ENCODE measurements at places on chromosomes 11 and 22.

DNA sequence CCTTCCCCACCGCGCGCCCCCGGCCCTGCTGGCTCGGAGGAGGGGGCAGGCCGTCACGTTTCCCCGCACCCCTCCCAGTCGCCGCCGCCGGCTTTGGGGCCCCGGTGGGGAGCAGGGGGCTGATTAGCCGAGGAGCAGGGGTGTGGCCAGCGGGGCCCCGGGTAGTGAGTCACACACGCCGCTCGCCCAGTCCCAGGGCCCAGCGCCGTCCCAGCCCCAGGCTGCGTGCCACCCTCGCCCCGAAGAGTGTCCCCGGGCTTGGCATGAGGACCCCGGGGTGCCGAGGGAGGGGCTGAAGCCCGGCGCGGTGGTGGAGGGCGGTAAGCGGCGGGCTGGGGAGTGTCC lies 34.4 kb downstream of the PRDM11 start:
- no peak for DNase-seq

- DNase-seq = no peak
These were observed 25.0 kb downstream of the PPFIBP2 start for GRCh38 chr11:7538466-7539454.

GRCh38 chr22:17724241-17724640 lies 50.0 kb downstream of the BID start:
- no peak for DNase-seq

- DNase-seq = peak; percentile 77
These were observed 29.9 kb downstream of the ALG9 start for GRCh38 chr11:111841370-111842053.

- DNase-seq = no peak
These were observed 108.7 kb upstream of the PITPNB start for GRCh38 chr22:28027453-28028448.

GRCh38 chr22:37623075-37624016 lies 14.7 kb downstream of the GGA1 start:
- peak; percentile 61 for DNase-seq

GRCh38 chr11:70134490-70134889 lies 56.4 kb downstream of the ANO1 start:
- DNase-seq = no peak
